ENCODE measurements at places on chromosomes 5 and 9.
A peak's percentile ranks its signal among the peaks of the same experiment; 100 is the strongest.

- DNase-seq, result no peak
These were observed 309.6 kb downstream of the EPB41L4A start for GRCh38 chr5:112109331-112110007.

DNA sequence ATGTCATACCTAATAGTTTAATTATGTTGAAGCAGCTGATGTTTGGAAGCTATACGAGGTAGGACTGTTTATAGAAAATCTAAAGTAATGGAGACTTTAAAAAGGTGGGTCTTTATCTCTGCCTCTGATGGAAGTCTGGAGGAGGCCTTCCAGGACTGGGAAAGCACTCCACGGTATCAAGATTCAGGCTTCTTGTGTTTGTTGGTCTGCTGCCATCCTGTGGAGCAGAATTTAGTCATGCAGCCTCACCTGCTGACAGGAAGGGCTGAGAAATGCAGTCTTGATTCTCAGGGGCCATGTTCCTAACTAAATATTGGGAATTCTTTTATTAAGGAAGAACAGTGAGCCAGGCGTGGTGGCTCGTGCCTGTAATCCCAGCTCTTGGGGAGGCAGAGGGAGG is 15.9 kb downstream of the SPDL1 start:
- no peak for DNase-seq

- peak; percentile 78 for DNase-seq
These were observed 1.3 kb upstream of the ST8SIA4 start for GRCh38 chr5:100904259-100904861.

DNA sequence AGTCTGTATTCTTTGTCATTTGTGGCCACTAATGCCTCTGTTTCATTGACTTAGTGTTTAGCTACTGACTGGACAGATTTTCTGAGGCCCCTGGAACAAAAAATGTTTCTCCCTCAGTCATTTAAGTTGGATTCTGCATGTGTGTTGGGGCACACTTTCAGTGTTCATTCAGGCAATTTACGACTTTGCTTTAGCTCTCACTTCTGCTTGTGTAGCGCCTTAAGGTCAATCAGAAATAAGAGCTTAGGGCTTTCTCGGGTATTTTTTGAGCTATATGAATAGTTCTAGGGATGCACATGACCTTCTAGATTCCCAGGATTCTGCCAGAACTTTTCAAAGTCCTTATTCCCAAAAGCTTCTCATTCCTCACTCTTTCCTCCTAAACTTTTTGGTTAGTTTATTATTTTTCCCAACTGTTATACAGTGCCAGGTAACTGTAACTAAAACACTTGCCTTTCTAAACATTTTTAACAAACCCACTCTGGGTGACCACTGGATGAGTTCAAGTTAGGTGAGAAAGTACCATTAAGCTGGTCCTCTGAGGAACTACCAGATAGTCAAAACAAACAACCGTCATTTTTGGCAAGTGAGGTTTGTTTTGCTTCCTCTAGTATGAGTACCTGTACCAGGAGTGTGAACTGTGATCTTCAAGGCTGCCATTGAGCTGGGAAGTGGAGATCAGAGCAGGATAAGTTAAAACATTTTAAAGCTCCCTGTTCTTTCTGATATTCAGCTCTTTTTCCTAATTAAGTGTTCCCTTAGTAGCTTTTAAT is 571.3 kb upstream of the TLE4 start:
- no peak for DNase-seq

DNA sequence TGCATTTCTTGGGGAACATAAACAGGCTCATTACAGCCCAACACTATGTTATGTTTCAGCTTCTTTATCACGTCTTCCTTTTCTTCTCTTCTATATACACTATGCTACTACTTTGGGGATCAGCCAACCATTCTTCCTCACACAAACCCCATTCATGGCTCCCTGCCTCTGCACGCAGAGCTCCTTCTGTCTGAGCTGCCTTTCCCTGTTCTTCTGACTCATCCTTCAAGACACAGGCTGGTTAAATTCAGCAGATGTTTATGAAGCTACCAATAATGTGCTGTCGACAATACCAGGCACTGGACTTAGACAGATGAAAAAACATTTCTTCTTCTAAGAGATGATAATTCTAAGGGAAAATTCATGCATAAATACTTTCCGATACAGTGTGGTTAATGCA is 102.5 kb upstream of the TXNDC8 start:
- no peak for DNase-seq

DNA sequence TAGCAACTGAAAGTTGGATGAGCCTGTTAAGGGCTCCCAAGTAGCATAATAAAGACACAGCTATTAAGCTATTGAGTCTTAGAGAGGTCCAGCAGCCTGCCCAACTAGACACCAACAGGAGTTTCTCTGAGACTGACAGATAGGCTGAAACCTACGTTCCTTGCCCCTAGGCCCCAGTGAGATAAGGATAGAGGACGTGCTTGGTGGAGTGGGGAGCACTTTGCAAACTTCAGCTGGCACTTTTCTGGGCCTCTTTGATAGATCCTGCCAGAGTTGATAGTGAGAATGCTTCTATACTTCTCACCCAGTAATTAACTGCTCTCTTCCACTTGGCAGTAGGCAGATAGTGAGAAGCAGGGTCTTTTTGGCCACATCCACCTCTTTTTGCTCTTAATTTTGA is 20.8 kb upstream of the CTNNA1 start:
- no peak for DNase-seq

Measured in stimulated activated effector memory CD8-positive, alpha-beta T cell treated with anti-CD3 and anti-CD28 coated beads, Interleukin-12 subunit alpha, Interleukin-12 subunit beta, amount 100 ng/mL, for 72 hours (primary cell).